ENCODE measurements at places on chromosomes 12 and 14.

GRCh38 chr12:10652192-10652591, 21.7 kb downstream of the STYK1 start:
- DNase-seq = no peak

- no peak for DNase-seq
Measured at GRCh38 chr14:22748631-22749068, 17.8 kb upstream of the OXA1L start.

GRCh38 chr12:31567029-31567428, 23.9 kb downstream of the DENND5B start:
- DNase-seq = no peak

GRCh38 chr14:95730126-95730525, 16.2 kb upstream of the TCL1A start:
- no peak for DNase-seq

DNA sequence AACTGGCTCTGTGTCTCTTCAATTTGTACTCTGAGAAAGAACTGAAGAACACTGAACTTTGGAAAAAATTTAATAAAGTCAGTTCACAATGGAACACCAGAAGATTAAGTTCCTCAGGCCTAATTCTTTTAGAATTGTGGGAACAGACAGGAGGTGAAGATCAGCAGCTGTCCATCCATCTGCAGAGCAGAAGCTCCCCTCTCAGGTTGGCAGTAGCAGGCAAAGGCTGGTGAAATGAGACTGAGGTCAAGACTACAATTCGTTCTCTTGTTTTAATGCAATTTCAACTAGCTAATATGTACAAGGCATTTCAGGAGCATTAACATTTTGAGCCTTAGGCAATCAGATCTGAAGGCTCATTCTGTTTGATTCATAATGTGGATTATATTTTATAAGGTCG, 10.3 kb upstream of the TRHDE start:
- no peak for DNase-seq

DNA sequence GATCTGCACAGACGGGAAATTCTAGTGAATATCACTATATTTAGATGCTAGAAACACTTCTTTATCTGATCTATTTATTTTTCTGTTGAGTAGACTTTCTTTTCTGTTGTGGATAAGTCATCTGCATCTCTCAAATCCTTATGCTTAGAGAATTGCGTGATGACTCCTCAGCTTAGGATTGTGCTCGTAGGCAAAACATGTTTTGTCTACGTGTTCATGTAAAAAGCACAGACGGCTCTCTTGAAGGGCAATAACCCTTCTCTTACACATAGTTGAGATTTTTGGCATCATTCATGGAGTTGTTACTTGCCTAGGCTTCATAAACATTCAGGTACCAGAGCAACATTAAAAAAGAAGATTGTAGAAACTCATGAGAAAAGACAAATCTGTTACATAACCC, 18.6 kb downstream of the PPFIBP1 start:
- no peak for DNase-seq

DNA sequence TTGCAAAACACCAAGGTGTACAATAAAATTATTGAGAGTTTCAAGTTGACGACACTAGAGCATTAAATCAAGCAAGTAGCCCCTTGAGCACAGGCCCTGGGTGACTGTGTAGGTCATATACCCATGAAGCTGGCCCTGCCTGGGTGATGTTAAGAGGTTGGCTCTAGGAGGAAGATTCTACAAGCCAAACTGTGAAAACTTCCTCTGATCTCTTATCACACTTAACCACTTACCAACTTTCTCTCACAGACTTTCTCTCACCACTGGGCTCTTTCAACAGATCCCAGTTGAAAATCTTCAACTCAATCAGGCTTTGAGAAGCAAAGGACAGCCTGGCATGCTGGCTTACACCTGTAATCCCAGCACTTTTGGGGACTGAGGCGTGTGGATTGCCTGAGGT, 186.9 kb upstream of the BTG1 start:
- no peak for DNase-seq

DNA sequence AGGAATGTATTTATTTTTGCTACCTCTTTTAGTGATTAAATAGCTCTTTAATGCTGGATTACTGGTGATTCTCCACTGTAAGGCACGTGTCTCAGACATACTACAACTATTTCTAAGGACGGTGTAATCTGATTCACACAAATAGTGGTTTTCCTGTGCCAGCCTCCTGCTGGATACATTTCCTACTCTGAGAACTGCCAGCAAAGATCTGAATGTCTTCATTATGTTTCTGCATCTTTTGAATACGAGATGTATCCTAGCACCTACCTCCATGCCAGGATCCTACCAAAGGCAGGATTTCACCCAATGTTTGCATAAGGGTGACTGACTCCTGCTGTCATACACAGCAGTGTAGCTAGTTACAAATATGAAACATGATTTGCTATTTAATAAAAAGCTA, 120.6 kb downstream of the PRICKLE1 start:
- no peak for DNase-seq
